Omental fat pad (tissue), 4 donors: ENCODE measurements at places on chromosomes 7 and 10. TPM values are rescaled to one million over a fixed set of nuclear protein-coding genes. Genes with fewer than 3 reads are reported as not detected.

GRCh38 chr7:106768324-106768751 lies 96.7 kb upstream of the PIK3CG start:
- DNase-seq: no peak

DNA sequence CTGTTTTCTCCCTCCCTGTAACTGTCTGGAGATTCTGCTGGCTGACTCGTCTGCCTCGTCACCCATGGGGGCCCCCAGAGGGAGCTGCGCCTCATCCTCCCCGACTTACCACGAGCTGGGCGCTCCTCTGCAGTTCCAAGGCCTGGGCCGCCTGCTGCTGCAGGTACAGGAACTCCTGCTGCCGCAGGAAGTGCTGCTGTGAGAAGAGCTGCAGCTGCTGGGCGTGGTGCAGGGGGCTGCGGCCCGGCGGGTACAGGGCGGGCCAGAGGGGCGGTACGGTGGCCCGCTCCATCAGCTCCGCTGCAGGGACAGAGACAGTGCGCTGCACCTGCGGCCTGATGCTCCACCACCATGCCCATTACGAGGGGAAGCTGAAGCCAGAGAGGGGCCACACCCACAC lies 47.7 kb downstream of the TNRC18 start:
- DNase-seq: no peak

SNCG gene
- 70.9 TPM for total RNA-seq

GRCh38 chr10:54402576-54402975 lies 398.5 kb downstream of the PCDH15 start:
- no peak for DNase-seq

DNA sequence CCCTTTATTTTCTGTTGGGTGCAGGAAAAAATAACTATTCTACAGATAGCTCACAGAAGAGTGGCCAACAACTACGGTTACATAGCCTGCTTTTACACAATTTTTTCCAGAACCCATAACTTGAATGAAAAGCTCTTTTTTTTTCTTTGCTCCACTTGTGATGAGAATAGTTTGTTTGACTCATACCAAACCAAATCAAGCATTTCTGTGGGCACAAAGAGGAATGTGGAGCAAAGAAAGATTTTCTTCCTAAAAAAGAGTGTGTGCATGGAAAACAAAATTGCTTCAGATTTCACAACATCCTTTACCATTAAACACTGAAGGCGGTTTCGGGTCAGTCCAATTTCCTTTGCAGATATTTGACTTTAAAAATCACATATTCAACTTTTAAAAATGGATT lies 54.8 kb upstream of the RAB11FIP2 start:
- no peak for DNase-seq

- no peak for DNase-seq
Observed at GRCh38 chr7:39819514-39819913, 130.5 kb upstream of the CDK13 start.

DNA sequence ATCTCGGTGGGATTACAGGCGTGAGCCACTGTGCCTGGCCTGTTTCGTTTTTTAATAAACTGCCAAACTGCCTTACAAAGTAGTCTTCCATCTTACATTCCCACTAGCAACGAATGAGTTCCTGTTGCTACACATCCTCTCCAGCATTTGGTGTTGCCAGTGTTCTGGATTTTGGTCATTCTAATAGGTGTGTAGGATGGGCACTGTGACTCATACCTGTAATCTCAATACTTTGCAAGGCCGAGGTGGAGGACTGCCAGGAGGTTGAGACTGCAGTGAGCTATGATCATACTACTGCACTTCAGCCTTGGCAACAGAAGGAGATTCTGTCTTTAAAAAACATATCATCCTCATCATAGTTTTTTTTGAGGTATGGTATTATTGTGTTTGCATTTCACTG lies 21.4 kb upstream of the RSBN1L start:
- no peak for DNase-seq

- DNase-seq: no peak
Observed at GRCh38 chr7:140304191-140304799, 94.0 kb downstream of the SLC37A3 start.

- DNase-seq: no peak
Observed at GRCh38 chr7:135260930-135261721, 27.5 kb downstream of the STRA8 start.

GRCh38 chr10:90857635-90858460 lies at the start of gene HTR7:
HTR7 (minus strand) TSS chr10:90858039; CDS start chr10:90857671, 368 bp downstream.
- peak; percentile 34 for DNase-seq

MRC1 gene
- 206 TPM for total RNA-seq

DNA sequence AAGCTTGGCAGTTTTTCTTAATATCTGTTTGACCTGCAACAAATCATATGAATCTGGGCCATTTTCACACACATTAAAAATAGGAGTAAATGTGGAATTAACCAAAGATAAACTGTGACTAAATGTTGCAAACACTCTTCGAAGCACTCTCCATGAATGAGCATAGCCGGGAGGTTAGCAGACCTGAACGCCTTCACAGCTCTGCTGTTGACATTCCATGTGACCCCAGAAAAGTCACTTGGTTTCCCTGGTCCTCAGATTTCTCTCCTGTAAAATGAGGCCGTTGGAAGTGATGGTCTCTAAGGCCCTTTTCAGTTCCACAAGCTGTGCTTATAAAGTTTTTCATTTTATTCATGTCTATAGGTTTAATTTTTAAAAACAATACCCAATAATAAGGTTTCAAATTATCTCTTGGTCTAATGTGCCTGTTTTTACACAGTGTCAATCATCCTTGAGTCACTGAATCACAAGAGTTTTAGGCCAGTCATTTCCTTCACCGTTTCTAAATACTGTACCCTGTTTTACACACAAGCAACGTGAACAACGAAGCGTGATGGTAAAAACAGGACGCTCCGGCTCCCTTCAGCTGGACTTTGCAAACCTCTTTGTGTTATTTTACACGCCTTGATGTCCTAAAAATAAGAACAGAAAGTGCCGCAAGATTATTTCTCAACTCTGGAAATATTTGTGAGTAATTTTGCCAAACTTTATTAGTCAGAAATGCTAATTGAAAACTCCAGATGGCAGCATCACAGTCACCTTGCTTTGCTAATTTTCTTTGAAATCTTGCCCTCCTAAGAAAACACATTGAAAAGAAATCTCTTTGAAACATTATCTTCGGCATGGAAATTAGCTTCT lies 38.6 kb upstream of the MET start:
- no peak for DNase-seq

SLC26A4 gene
- 2.2 TPM for total RNA-seq

NAT16 gene
- not detected for total RNA-seq

GRCh38 chr7:83413424-83413823 lies 235.5 kb downstream of the SEMA3E start:
- no peak for DNase-seq

NKX2-3 gene
- total RNA-seq: 0.36 TPM

DNA sequence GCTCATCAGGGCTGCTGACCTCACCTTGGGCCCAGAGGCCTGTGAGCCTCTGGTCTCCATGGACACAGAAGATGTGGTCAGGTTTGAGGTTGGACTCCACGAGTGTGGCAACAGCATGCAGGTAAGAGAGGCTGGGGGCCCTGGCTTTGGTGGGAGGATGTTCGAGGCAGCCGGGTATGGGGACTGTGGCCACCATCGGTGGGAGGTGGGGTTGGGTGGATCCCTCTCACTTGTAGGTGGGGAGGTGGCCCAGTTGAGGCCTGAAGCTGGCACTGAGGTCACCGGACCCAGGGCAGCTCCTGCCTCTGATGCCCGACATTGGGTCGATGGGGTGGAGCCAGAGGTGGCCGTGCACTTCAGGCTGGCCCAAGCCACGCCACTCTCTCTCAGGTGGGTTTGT lies 406 bp downstream of the ZP3 start:
- no peak for DNase-seq

DNA sequence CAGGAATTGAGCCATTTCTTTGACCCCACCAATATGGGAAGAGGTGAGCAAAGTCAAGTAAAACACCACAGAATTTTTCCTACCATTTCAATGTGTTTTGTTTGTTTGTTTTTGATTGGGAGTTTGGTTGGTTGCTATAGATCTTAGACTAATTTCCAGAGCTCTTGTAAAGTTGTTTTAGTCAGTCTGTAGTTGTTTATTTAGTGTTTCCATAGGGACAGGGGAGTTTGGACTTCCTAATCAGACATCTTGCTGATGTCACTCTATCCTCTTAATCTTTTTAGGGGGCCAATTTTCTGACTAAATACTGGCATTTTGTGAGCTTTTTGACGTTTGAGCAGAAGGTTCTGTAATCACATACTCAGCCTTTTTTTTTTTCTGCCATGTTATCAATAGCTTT lies 266.9 kb downstream of the ABCA13 start:
- DNase-seq: no peak

GRCh38 chr7:154960063-154960790 lies 42.7 kb downstream of the PAXIP1 start:
- no peak for DNase-seq

- DNase-seq: no peak
Observed at GRCh38 chr10:124849111-124849773, 47.6 kb downstream of the ABRAXAS2 start.

- DNase-seq: no peak
Observed at GRCh38 chr10:104642658-104643302, 1.7 kb downstream of the SORCS3 start.

- DNase-seq: no peak
Observed at GRCh38 chr7:69896121-69896520, 297.8 kb downstream of the AUTS2 start.

GRCh38 chr7:40470817-40471216 lies 336.0 kb downstream of the SUGCT start:
- DNase-seq: no peak

EEPD1 gene
- 19.6 TPM for total RNA-seq

GRCh38 chr7:36970551-36971514 lies 246.5 kb upstream of the AOAH start:
- no peak for DNase-seq
